ENCODE measurements at places on chromosomes 7 and 10. TPM values are rescaled to one million over a fixed set of nuclear protein-coding genes. Genes with fewer than 3 reads are reported as not detected.

C10orf67 gene
- polyA plus RNA-seq = 1.9 TPM

BNIP3 gene
- polyA plus RNA-seq = 73.4 TPM

CISD1 gene
- 59.4 TPM for polyA plus RNA-seq

ENTPD1 gene
- 22.2 TPM for polyA plus RNA-seq

IKZF1 gene
- polyA plus RNA-seq = 1.2 TPM

MSMB gene
- polyA plus RNA-seq = not detected

- DNase-seq = no peak
Observed at GRCh38 chr7:595621-596010, 76.0 kb upstream of the PDGFA start.

DNA sequence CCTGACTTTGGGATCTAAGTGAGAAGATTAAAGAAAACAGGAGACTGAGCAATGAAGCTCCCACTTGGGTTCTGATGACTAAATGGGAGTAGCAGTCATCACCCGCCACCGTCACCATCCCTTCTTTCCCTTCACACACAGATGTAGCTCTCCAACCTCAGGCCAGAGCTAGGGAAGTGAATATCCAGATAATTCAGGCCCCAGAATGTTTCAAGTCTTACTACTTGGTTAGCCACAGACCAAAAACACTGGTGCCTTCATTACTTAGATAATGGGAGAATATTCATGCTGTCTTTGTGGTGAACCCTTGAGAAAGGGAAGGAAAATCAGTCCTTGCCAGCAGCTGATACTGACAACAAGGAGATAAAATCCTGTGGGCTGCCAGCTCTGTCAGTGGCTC is 100.7 kb downstream of the OSBPL3 start:
- no peak for DNase-seq

DNA sequence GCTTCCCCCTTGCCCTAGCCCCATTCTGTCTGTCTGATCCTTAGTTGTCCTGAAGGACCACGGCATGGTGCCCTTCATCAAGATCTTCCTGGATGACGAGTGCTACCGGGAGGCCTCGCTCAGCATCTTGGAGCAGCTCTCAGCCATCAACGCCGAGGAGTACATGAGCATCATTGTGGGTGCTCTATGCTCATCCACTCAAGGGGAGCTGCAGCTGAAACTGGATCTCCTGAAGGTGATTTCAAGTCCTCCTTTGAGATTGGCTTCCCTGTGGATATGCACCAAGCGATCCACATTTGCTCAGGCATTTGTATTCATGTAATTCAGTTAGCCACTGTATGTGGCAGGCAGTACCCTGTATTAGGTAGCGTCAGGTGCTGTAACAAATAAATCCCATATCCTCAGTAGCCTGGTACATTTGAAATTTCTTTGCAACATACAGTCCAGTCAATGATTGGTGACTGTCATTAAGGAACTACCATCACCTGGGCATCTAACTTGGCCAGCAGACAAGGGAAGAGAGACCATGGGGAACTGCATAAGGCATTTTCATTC is 51.2 kb downstream of the WDFY4 start:
- no peak for DNase-seq

DNA sequence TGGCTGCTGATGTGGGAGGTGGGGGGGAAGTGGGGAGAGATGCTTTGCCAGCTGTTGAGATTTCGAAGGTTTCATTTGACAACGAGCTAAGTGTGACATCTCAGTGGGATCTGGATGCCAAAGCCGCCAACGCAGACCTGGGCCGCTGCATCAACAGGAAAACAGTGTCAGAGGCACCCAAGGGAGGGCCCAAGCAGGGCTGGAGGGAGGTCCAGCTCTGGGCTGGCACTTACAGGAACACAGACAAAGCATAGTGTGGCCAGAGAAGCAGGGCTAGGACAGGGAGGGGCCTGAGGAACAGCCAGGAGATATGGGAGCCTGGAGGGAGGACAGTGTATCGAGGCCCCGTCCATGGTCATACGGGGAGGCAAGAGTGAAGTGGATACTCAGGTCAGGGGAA is 73.1 kb downstream of the GTF2IRD1 start:
- no peak for DNase-seq

DNA sequence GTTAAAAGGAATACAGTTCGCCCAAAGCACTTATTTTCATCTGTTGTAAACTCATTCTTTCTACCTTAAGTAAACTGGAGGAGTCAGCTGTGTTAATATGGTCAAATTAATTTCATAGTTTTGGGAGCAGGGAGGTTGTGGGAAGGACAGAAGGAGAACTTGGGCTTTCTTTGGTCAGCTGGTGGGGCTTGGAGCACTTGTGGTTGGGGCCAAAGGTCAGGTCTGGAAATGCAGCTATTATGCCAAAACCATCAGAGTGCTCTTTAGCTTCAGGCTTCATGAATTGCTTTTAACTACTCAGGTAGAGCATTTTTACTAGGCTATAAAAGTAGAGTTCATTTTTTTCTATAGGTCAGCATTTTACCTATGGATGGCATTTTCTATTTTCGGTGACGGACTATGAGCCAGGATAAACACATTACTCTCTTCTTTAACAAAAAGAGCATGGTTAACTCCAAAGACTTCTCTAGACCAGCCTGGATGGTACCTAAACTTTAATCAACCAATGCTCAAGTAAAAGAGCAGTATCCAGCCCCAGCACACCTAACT is 30.0 kb downstream of the STEAP4 start:
- no peak for DNase-seq

GRCh38 chr10:28241741-28242399 is 61.0 kb downstream of the MPP7 start:
- DNase-seq = no peak

DNA sequence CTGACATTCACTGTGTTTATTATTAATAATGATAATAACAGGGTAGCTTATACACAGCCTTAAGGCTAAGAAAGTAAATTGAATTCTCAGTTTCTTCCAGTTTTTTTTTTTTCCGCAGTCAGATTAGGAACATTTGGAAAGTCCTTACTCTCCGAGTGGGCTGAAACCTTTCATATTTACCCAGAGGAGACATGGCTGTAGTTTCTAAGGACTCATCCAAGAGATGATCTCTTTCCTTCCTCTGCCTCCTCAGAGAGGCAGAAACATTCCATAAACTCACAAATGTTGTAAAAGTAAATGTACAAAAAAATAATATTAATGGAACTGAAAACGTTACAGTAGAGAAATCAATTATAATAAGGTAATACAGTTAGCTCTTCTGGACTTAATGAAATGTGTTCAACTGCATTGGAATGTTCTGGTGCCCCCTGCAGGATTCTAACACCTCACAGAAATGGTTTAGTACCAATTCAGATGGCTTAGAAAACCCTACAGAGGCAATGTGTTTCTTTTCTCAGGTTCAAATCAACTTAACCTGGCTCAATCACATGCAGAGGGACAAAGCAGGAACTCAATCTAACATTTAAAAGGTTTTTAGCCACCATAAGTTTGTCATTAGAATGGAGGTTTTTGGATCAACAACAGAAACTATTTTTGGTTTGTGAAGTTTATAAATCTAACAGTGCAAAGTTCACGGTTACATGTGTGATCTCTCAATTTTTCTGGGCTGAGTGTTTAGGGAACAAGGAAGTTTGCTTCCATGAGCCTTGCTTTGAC is 71.7 kb downstream of the ICA1 start:
- peak; percentile 64 for DNase-seq

DNA sequence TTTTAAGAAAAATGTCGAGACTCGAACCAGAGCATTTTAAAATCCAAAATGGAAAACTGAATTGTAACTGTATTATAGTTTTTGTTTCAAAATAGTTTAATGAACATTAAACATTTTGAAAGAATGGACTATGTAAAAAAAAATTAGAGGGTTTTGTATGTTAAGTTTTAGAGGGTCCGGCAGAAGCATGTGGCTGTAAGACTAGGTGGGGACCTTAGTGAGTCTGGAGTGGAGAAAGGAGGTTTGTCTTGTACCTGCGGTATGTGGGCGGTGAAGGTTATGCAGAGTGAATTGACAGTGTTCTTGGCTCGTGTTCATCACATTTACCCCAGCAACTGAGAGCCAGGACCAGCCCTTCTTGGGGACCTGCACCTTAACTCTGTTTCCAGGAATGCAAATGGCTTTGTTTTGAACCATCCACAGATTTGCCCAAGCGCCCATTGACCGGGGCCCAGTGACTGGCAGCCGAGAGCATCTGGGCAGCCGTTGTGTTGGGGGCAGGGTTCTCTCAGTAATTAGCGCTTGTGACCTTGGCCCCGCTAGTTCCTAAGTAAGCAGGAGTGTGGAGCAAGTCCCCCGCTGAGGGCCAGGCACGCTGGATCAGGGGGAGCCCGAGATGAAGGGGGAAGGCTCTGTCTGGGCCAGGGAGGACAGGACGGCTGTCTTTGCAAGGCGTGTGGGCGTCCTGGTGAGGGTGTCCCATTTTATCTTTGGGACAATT is 1.4 kb upstream of the KLF6 start:
- DNase-seq = no peak

- DNase-seq = no peak
Observed at GRCh38 chr10:124047427-124048152, 45.8 kb downstream of the CHST15 start.

- no peak for DNase-seq
Observed at GRCh38 chr10:104903433-104903832, 262.3 kb downstream of the SORCS3 start.

- DNase-seq = no peak
Observed at GRCh38 chr10:126518218-126519080, 130.2 kb upstream of the ADAM12 start.

DNA sequence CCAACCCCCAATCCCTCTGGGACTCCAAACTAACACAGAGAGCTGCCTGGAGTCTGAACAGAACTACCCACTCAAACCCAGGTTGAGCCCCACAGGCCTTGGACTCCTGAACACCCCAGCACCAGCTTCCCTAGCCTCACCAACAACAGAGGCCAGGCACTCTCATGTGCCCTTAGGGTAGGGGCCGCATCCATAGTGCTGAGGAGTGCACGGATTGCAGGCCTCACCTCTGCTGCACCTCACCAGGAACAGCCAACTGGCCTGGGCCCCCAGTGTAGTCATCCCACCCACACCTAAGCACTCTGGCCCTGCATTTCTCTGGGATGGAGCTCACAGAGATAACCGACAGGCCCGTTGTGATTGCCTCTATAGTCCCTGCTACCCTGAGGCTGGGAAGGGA is 194.2 kb downstream of the HPSE2 start:
- no peak for DNase-seq

GRCh38 chr7:703049-703448 is 23.4 kb upstream of the DNAAF5 start:
- no peak for DNase-seq

GRCh38 chr7:157558516-157558874 is 221.7 kb downstream of the DNAJB6 start:
- no peak for DNase-seq

GRCh38 chr7:134722786-134723322 is 56.6 kb upstream of the CALD1 start:
- no peak for DNase-seq

GRCh38 chr7:155217634-155218033 is 80.0 kb upstream of the INSIG1 start:
- no peak for DNase-seq

DNA sequence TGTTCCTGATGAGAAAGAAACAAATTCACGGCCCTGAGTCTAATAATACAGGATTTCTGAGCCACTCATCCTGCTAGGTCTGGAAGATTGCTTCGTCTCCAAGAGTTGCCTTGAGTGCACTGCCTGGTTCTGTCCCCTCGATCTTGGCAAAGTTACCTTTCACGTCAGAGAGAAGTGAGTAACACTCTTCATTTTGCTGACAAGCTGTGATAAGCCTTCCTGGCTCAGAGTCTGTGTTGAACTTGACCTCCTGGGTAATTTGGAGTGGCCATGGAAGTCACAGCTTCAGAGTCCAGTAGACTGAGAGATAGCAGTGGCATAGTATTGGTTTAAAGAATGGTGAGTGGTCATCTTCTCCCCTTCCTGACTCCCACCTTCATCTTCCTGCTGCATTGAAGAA is 64.7 kb upstream of the LRGUK start:
- no peak for DNase-seq

- DNase-seq = no peak
Observed at GRCh38 chr7:8379264-8379663, 54.1 kb upstream of the NXPH1 start.

GRCh38 chr10:93573051-93573909 is 6.8 kb downstream of the FFAR4 start:
- DNase-seq = no peak

DNA sequence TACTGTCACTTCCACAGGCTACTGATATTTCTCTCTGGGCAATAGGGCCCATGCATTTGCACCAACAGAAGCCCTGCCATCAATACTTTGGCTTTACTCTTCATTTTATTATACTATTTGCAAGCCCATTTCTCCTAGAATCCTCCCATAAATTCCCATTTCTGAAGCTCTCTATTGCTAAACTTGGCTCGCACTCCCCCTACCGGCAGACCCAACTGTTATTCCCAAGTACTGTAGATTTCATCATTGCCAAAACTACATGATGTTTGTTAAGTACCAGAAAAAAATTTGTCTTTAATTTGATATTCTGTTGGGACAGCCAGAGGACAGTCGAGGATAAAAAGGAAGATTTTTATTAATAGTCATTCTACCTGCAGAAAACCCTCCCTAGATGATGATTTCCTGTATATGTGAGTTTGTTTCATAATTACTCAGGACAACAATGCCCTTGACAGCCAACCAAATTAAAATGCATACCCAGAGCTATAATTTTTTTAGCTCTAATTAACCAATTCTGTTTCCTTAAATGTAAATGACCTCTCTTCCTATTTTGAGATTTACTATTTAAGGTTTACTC is 298.6 kb downstream of the REEP3 start:
- peak; percentile 39 for DNase-seq

DNA sequence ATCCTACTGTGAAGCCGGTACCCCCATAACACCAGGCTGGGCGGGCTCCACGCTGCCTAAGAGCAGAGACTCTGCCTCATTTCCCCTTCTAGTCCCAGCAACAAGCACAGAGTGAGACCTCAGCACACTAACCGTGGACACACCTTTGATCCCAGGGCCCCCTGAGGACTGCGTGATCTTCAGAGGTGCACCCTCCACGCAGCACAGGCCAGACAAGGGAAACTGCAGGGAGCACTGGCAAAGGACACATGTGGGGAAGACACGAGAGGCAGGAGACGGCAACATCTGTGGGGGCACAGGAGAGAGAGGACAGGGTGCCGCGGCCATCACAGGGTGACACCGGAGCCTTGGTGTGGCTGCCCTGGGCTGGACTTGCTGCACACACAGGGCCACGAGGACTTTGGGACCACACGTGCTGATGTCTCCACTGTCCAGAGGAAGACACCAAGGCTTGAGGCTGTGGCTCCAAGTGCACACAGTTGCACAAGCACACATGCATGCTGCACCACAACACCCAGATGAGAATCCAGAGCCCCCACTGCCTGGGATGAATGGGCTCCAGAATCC is 128.8 kb downstream of the PTPRN2 start:
- no peak for DNase-seq

Data from right renal cortex interstitium (tissue), 3 donors.